ENCODE measurements at places on chromosomes 12 and 14. TPM values are rescaled to one million over a fixed set of nuclear protein-coding genes. Genes with fewer than 3 reads are reported as not detected.

Gene MGST1
- total RNA-seq: 293 TPM

Gene RNU6-7
- not detected for total RNA-seq

Gene NFATC4
- total RNA-seq: 54.0 TPM

Gene KRT72
- total RNA-seq: not detected

Gene IL26
- not detected for total RNA-seq

Gene GZMB
- total RNA-seq: not detected

Gene TBX3
- total RNA-seq: 79.4 TPM

Gene EPYC
- total RNA-seq: not detected

Gene FAM222A
- total RNA-seq: under 0.01 TPM

Gene CRIP1
- total RNA-seq: 4.4 TPM

Gene CARMIL3
- total RNA-seq: not detected

Gene TPH2
- not detected for total RNA-seq

Gene SELPLG
- total RNA-seq: 0.98 TPM

Gene GLIPR1L1
- not detected for total RNA-seq

Gene LMNTD1
- 1.4 TPM for total RNA-seq

Gene TAS2R42
- total RNA-seq: not detected

Gene ABCD2
- total RNA-seq: under 0.01 TPM

Gene GABARAPL1
- 9.8 TPM for total RNA-seq

Gene PPFIA2
- total RNA-seq: 2.2 TPM

Gene TSPAN19
- under 0.01 TPM for total RNA-seq

Gene MTERF2
- total RNA-seq: 5.1 TPM

Gene OLR1
- not detected for total RNA-seq

Gene LALBA
- not detected for total RNA-seq

Gene COCH
- 1.1 TPM for total RNA-seq

Gene DTD2
- 47.7 TPM for total RNA-seq

Gene KRT6B
- not detected for total RNA-seq

Gene IRF2BPL
- 16.2 TPM for total RNA-seq

Gene UNC79
- total RNA-seq: under 0.01 TPM

Gene GPR65
- under 0.01 TPM for total RNA-seq

Gene GPR137C
- total RNA-seq: 0.59 TPM

Gene CAPZA3
- not detected for total RNA-seq

Gene KLRG1
- total RNA-seq: 1.1 TPM

Gene SLC6A12
- total RNA-seq: not detected

Gene KSR2
- total RNA-seq: under 0.01 TPM

Gene MGAT4C
- not detected for total RNA-seq

Gene TRPV4
- 0.59 TPM for total RNA-seq

Gene TEAD4
- total RNA-seq: 22.7 TPM

Gene PDE3A
- 0.39 TPM for total RNA-seq

Gene CHGA
- total RNA-seq: not detected

Gene EML1
- total RNA-seq: 23.5 TPM

Gene TPPP2
- not detected for total RNA-seq

Gene RND1
- under 0.01 TPM for total RNA-seq

Gene LIN7A
- total RNA-seq: 6.3 TPM

Gene GALNT9
- 0.39 TPM for total RNA-seq

Gene TAS2R9
- not detected for total RNA-seq

Gene KRAS
- 9.2 TPM for total RNA-seq

Gene KCNA5
- total RNA-seq: not detected

Gene AICDA
- not detected for total RNA-seq

Gene CCDC177
- total RNA-seq: not detected

Gene OXA1L
- 71.7 TPM for total RNA-seq

Gene WDHD1
- total RNA-seq: 22.9 TPM

Gene OR4M1
- total RNA-seq: not detected

Gene NPFF
- total RNA-seq: not detected

Gene TRHDE
- 0.39 TPM for total RNA-seq

Gene HELB
- 3.3 TPM for total RNA-seq

Gene KRT78
- total RNA-seq: not detected

Gene CLEC12A
- total RNA-seq: not detected

Measured in subcutaneous preadipocyte (primary cell).